RKO (cell line): ENCODE measurements at places on chromosomes 4 and X.

- DNase-seq = peak; percentile 34
Measured at GRCh38 chr4:143337600-143338287, 1.1 kb downstream of the GAB1 start.

- no peak for DNase-seq
Measured at GRCh38 chr4:119057417-119057816, 78.2 kb upstream of the MYOZ2 start.

DNA sequence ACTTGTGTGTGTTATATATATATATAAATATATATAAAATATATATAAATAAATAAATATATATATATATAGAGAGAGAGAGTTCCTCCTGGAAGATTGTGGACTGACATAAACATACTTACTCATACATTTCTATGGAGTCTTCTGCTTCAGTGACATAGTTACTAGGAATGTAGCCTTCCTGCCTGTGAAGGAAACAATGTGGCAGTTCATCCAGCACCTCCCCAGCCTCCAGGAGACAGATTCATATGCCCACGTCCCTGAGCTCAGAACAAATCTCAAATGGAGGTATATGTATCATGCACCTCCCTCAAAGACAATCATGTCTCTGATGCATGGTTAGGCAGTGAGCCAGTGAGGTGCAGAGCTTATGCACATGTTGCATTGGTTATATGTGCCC, 11.4 kb upstream of the TIMM8A start:
- DNase-seq = no peak

DNA sequence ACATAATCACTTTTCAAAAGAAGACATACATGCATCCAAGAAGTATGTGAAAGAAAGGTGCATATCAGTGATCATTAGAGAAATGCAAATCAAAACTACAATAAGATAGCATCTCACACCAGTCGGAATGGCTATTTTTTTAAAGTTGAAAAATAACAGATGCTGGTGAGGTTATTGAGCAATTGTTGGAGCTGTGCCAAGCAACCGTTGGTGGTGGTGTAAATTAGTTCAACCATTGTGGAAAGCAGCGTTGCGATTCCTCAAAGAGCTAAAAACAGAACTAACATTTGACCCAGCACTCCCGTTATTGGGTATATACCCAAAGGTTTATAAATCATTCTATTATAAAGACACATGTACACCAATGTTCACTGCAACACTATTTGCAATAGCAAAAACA, 14.2 kb downstream of the COX7B2 start:
- DNase-seq = no peak

DNA sequence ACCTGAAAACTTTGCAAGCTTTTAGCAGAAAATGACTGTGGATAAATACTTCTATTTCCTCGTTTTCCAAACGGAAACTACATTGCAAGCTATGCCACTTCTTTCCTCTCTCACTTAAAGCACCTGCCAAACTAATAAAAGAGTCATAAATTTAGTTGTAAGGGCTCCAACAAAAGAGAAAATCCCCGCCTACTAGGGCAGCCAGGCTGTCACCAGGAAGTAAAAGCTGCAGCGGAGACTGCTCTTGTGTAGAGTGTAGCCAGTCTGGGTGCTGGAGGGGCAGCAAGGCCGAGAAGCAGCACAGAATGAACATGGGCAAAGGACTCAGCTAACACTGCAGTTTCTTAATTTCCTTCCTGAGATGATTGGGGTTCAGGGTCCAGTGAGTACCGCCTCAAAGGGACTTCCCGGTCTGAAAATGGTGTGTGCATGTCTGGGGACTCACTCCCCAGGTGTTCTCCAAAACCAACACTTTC, 89.3 kb upstream of the MAML3 start:
- no peak for DNase-seq

- no peak for DNase-seq
Measured at GRCh38 chrX:71917621-71918343, 7.1 kb downstream of the NHSL2 start.

DNA sequence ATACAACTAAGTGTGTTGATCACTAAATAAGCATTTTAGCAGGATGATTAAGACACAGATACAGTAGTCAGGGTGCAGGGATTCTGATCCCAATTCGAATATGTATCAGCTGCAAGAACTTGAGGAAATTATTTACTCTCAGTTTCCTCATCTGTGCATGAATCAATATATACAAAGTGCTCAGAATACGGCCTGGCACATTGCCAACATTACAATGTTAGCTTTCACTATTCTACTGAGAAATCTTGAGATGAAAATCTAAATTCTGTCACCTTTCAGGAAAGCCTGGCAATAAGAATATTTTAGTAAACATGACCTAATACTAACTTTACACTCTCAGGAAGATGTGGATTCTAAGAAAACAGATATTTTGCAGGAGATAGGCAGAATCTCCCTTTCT, 1001.6 kb upstream of the IGFBP7 start:
- DNase-seq = no peak

DNA sequence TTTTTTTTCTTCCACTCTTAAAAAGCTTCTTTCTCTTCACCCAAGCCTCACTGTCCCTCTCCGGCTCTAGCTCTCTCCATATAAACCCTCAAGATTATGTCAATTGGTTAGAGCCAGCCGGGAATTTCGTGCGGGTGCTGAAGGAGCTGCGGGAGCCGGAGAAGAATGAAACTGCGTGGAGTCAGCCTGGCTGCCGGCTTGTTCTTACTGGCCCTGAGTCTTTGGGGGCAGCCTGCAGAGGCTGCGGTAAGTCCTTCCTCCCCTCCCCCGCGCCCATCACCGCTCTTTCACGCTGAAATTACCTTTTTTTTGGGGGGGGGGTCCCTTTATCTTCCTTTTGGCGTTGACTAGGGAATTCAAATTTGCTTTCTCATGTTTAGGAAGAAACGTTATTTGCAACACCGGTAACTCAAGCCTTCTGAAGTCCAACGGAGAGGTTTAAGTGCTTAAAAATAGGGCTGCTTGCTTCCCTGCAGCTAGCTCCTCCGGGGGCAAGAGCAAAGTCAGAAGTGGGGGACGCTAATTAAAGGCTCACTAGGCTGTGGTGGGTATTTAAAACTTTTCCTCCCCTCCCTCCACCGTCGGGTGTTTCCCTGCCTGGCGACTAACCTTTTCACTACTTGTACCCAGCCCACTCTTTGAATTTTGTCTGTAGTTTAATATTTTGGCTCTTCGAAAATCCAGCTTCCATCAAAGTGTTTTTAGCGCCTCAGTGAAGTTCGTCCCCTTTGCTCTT, 491 bp downstream of the COL4A5 start:
- DNase-seq = no peak

- DNase-seq = no peak
Measured at GRCh38 chr4:155434904-155435303, 58.1 kb upstream of the MAP9 start.

DNA sequence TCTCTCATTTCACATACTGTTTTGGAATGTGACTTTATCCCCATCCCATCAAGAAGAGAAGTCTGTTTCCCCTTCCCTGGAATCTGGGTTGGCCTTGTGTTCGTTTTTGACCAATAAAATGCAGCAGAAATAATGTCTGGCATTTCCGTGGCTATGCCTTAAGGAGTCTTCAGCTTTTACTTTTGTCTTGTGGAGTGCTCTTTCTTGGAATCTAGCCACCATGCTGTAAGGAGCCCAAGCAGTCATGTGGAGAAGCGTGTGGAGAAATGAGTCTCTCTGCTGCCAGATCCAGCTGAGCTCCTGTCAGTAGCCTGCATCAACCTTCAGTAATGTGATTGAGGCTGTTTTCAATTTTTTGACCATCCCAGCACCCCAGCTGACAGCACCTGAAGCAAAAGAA, 84.4 kb upstream of the ARMCX2 start:
- DNase-seq = no peak

GRCh38 chr4:56311299-56311975, 75.9 kb downstream of the AASDH start:
- DNase-seq = no peak

DNA sequence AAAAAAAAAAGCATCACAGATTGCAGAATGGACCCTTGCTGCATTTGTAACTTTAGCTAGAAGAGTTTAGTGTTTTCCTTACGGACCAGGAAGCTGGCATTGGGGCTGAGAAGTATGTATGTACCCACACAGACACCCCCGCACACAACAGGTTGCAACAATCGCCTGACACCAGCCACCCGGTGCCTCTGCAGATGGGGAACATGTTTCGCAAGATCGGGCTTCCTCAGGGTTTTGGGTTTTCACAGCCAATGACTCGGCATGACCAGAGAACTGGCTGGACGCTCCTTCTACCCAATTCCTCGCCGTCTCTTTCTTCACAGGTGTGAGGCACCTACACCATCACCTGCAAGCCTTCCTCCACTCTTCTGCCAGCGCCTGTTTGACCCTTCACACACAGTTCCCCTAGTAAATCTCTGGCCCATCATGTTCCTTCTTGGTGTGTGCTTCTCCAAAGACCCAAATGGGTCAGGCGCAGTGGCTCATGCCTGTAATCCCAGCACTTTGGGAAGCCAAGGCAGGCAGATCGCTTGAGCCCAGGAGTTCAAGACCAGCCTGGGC, 70.4 kb downstream of the DHRSX start:
- no peak for DNase-seq

- peak; percentile 59 for DNase-seq
Measured at GRCh38 chrX:9342561-9343051, 122.3 kb upstream of the TBL1X start.

GRCh38 chr4:77076889-77077635, 1.3 kb upstream of the CCNI start:
- peak; percentile 14 for DNase-seq

GRCh38 chrX:21963269-21963668, 22.8 kb downstream of the SMS start:
- DNase-seq = no peak
